Right ventricle myocardium superior (tissue), 1 donor: ENCODE measurements at places on chromosomes 1 and 21. TPM values are rescaled to one million over a fixed set of nuclear protein-coding genes. Genes with fewer than 3 reads are reported as not detected.

GRCh38 chr21:33127154-33127867 is 57.4 kb downstream of the OLIG1 start:
- peak; percentile 69 for DNase-seq

DNA sequence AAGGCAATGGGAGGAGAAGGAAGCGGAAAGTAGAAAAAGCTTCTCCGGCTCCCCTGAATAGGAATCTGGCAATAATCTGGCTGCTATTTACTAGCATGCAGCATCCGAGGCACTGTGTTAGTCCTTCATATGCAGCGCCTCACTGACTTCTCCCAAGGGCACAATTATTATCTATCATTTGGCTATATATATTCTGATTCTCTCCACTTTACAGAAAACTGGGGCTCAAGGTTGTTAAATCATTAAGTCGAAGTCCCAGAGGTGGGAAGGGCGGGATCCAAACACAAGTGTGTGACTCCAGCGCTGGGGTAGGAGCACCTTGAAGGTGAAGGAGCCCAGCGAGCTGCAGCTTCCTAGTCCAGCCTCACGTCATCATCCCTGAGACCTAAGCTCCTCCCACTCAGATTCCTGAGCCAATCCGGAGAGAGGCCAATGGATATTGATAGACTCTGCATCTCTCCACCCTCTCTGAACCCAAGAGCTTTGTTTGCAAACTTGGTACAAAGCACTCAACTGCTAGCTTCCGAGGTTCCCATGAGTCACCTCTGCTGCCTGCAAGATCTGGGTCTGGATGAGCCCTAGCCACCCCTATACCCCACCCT is 16.6 kb upstream of the EYA3 start:
- DNase-seq, result no peak

GRCh38 chr1:176517484-176517883 is 54.5 kb downstream of the PAPPA2 start:
- no peak for DNase-seq

- no peak for DNase-seq
Observed at GRCh38 chr1:7680955-7681268, 90.2 kb upstream of the VAMP3 start.

DNA sequence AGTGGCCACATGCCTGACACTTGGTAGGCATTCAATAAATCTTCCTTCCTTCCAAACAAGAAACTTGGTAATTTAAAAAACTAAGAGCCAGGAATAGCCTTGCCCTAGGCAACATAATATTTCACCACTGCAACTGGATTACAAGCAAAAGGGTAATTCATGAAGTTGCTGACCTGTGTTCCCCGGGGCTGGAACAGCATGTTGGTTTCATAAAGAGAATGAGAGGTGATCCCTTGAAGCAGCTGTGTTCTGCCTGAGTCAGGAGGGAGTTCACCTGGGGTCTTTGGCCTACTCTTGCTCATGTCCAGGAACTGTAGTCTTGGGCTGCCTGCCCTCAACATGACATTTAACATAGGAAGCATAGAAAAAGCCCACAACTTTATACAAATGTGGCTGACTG is 329.0 kb upstream of the DAB1 start:
- DNase-seq, result no peak

DNA sequence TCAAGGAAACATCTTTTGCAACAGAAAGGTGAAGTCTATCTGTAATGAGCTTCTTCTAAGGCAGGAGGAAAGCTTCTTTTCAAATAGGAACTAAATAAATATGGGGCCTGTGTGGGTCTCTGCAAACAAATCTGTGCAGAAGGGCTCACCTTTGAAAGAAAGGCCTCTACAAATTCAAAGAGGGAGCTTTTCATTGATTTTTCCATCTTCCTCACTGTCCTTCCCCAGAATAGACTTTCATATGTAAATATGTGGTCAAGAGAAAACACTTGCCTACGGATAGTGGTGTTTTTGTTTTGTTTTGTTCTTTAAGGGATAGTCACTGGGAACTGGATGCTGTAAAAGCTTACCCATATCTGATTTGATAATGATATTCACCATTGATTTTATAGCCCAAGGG is 223.4 kb downstream of the DSCAM start:
- DNase-seq, result no peak

The FNDC5 gene
- total RNA-seq, result 139 TPM

The RIPPLY3 gene
- not detected for total RNA-seq

The CCDC185 gene
- total RNA-seq, result not detected

DNA sequence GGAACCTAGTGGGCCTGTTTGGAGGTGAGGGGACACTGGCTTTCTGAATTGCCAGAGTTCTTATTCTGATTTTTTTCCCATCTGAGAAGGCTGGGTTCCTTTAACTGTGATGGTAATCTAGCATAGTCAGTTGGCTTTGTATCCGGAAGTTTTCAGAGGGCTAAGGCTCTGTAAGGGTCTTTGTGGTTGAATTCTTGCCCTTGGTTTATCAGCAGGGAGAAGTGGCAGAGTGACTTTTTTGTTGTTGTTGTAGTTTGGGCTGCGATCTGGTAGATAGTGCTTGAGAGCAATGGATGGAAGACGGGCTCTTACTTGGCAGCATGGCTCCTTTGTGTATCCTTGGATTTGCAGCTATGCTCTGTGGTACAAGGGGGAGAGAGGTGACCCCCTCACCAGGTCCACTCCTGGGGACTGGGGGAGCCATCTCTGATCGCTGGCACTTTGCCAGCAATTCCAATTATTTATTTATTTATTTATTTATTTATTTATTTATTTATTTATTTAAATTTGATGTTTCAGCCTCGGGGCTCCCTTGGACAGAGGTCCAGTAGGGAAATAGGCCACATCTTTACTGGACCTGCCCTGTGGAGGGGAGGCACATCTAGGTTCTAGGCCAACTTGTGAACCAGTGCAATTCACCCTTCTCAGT is 18.5 kb downstream of the TCP10L start:
- no peak for DNase-seq

- DNase-seq, result peak; percentile 26
Observed at GRCh38 chr1:2135941-2136340, 58.6 kb downstream of the FAAP20 start.

The ANXA9 gene
- not detected for total RNA-seq

DNA sequence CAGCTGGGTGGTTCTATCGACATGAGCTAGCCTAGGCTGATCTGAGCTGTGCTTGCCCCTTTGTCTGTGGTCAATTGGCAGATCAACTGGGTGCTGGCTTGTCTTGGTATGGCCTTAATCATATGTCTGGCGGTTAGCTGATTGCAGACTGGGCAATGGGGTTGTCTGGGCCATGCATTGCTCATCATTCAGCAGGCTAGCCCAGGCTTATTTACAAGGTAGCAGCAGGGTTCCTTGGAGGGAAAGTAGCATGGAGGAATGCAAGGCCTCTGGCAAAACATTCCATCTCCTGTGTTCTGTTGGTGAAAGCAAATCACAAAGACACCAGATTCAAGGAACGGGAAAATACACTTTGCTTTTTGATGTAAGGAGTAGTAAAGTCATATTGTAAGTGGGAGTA is 84.0 kb upstream of the IVNS1ABP start:
- DNase-seq, result no peak

- no peak for DNase-seq
Observed at GRCh38 chr1:1283821-1284220, 3.6 kb downstream of the SCNN1D start.

DNA sequence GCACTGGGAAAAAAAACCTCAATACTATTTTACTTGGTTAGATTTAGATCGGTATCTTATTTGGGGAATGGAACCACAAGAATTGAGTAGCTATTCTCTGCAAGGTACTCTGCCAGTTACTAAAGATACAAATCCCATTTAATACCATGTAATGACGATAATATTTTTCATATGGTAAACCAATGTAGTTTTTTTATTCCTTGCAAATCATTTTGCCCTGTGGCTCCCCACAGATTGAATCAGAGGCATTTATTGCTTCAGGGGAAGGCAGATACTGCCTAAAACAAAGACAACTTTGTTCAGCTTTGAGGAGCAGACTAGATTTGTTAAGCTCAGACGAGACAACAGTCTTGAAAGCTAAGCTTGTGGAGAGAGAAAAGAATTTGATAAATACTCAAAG is 226.7 kb upstream of the RUNX1 start:
- DNase-seq, result no peak

The RGS4 gene
- total RNA-seq, result 0.78 TPM

The LMX1A gene
- total RNA-seq, result not detected

- no peak for DNase-seq
Observed at GRCh38 chr1:212670301-212670700, 29.3 kb downstream of the BATF3 start.

The CFAP107 gene
- not detected for total RNA-seq
